ENCODE measurements at places on chromosomes 2 and 18.

GRCh38 chr18:30945761-30946160 is 96.8 kb downstream of the DSC3 start:
- no peak for DNase-seq

DNA sequence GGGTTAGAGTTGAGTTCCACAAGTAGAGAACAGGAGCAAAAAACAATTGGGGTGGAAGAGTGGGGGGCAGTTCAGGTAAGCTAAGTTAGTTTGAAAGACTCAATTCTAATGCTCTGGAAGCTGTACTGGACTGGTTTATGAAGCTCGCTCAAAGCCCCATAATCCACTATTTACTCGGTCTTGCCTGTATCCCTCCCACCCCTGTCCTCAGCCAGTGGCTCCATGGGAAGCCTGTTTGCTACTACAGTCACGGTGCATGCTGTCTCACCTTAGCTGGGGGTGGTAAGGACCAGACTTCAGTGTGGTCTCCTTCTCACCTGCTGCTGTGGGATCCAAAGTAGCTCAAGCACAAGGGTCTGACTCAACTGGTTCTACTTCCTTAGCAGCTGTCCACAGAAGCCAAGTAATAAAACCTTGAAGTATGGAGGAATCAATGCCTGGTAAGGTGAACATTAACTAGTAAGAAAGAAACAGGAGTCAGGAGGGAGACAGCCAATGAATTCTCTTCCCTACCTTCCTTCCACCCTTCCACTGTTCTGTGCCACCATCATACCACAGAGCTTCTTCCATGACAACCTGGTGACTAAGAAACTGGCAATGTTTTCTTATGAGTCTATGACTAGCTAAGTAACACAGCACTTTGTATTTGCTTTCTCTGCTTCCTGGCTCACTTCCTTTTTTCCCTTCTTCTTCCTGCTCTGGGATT is 230.8 kb downstream of the SRBD1 start:
- DNase-seq, result no peak

DNA sequence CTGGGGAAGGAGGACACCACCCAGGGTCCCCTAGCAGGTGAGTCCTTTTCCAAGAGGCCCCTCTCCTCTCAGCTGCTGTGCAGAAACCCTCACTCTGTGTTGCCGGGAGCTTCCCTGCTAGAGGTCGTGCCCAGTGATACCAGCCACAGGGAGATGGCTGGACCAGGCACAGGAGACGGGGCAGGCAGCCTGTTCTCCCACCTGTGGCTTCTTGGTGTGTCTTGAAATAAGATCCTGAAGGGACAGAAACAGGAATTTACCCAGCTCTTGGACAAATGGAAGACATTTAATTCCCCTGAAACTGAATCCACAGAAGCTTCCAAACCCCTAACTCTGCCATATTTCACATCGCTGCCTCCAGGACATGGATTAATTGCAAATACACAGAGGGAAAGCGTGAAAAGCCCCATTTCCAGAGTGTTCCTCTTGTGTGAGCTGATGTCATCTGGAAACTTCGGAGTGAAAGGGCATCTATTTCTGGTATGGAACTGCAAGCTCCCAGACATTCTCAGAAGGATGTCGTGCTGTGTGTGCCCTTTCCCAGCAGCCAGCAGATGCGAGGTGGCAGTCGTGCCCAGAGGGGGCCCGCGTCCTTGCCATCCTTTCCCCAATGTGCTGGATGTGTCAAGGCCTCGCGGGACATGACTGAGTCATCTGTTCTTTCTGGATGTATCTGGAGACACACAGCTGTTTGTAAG is 177.7 kb downstream of the SEPTIN10 start:
- DNase-seq, result peak; percentile 14

- no peak for DNase-seq
These were observed 59.7 kb downstream of the CYP1B1 start for GRCh38 chr2:38016219-38016618.

- no peak for DNase-seq
These were observed 21.5 kb upstream of the CAB39 start for GRCh38 chr2:230691005-230691647.

DNA sequence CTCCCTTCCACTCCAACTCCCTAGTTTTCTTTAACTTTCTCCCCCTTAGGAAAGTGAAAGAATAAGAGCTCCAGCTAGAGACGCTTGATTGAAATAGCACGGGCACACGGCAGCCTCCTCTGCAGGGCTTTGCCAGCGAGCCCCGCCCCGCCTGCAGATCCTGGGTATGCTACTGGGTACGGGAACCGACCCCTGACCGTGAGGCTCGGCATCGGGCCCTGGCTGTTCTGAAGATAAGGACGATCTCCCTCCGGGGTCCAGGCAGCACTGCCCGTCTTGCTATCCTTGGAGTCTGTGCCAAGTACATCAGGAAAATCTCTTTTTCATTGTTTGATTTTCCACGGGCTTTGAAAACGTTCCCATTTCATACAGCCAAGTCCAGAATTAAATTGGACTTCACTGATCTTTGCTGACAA is 284.5 kb downstream of the MTX2 start:
- peak; percentile 59 for DNase-seq

DNA sequence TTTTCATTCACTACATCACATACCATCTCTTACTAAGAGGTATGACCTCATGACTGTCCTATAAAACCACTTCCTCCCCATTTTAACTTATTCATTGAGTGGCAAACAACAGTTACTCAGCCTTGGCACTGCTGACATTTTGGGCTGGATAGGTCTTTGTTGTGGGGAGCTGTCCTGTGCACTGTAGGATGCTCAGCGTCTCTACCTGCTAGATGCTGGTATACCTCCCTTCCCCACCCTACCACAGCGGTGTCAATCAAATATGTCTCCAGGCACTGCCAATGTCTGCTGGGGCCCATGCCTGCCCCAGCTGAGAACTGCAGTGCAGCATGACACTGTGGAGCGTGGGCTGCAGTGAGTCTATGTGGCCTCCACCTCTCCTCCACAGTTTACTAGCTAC is 76.3 kb upstream of the MGAT4A start:
- DNase-seq, result no peak

- peak; percentile 43 for DNase-seq
These were observed 190.8 kb downstream of the ARHGAP28 start for GRCh38 chr18:6920099-6920955.

GRCh38 chr2:58032764-58033080 is 13.9 kb upstream of the VRK2 start:
- no peak for DNase-seq

- DNase-seq, result no peak
These were observed 28.9 kb upstream of the ACTR2 start for GRCh38 chr2:65198737-65199136.

DNA sequence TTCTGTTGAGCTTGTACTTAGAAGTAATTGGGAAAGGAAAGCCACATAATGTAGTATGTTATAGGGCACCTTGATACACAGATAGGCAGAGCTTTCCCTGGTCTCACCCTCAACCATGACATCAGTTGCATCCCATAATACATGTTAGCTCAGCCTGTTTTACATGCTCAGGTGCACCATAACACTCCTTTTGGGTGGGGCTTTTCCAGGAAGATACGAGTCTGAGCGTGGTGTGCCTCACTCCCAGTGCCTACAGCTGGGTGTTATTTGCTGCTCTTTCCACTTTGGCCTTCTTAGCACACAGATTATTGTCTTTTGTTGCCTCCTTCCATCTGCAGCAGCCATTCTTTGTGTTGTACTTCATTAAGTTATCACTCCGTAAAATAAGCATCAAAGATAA is 11.9 kb downstream of the TTC39C start:
- DNase-seq, result no peak

DNA sequence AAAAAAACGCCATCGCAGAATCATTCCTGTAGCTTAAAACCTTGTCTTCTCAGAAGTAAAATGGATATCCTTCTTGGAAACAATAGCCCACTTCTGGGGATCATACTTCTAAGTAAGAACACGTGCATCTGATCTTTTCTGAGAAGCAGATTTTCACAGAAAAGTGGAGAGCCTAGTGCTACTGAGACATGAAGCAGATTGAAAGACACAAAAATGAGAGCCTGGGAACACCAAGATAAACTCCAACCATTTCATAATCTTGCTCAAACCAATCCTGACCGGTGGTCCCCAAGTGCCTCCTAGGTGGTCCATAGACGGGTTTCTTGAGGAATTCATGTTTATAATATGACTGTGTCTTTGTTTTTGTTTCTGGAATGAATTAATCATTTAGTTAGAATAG is 191.2 kb downstream of the IRS1 start:
- no peak for DNase-seq

- DNase-seq, result no peak
These were observed 75.9 kb upstream of the SLC35G4 start for GRCh38 chr18:11533513-11533890.

DNA sequence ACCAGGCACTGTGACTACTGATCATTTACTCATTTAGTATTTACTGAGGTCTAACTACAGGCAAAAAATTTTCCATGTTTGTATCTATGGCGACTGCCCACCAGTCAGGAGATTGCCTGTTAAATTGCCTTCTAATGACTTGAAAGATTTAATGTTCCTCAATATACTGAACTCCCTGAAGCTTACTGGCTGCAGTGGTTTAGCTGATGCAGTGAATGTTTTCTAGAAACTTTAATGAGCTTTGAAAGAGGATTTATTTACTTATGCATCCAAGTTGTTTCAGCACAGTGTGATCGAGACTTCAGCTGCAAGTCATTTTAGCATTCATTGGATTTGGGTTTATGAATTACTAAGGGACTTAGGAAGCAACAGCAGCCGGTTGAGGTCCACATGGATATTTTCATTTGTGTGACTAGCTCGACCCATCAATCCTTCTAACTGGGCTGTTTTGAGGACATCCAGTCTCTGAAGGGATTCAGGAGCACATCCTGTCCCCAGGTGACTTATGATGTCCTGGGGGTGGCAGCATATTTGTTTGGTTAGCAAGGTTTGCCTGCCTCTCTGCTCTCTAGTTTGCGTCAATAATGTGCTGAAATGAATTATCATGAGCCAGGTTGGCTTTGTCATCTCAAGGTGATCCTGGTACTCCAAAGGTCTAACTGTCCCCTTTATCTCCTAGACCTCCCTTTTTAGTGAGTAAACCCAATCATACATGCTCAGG is 26.8 kb downstream of the ACMSD start:
- DNase-seq, result no peak

DNA sequence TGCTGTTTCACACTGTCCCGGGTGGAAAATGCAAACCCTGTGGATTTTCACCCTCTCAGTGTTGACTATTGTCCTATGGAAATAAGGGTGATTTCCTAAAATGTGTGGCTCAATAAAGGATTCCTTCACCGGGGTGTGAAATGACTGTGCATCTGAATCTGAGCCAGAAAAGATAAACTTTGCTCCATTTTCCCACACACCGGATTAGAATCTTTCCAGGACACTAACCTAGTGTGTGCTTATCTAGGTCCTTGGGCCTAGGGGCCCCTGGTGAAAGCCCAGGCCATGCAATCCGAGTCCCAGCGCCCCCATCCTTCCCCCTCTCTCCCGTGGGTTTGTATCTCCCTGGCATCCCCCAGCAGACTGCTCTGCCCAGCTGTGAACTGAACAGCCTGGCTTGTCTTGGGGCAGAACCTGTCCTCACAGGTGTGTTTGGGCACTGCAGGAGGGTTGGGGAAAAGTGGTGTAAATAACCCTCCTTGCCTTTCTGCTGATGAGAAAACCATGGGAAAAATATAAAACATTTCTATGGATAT is 17.3 kb downstream of the KLHL29 start:
- DNase-seq, result no peak

DNA sequence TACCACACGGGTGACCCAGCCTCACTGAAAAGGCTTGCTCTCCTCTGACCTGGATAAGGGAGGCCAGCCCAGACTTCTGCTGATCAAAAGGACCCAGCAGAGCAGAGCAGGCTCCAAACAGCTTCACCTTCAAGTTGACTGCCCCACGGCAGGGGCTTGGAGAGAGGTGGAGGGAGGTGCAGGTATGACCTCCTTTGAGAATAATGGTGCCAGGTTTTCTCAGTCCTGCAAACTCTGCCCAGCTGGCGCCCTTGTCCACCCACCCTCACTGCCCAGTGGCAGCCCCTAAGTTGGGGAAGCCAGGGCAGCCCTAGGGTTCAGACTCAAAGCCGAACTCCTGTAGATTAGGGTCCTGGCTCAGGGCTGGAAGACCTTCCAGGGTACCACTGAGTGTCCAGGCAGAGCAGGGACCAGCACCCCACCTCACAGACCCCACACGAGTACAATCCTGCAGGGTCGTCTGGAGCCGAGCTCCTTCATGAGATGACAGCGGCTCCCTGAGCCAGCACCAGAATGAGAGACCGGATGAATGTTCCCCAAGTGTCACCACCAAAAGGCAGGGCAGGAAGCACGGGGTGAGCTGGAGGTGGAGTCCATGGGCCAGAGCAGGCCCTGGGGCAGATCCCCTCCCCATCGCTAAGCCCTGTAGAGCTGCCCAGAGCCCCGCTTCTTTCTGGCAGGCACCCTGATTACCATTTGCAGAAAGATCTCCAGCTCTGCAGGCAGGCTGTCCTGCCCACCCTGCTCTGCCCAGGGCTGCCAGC is 3.6 kb upstream of the GPC1 start:
- no peak for DNase-seq

DNA sequence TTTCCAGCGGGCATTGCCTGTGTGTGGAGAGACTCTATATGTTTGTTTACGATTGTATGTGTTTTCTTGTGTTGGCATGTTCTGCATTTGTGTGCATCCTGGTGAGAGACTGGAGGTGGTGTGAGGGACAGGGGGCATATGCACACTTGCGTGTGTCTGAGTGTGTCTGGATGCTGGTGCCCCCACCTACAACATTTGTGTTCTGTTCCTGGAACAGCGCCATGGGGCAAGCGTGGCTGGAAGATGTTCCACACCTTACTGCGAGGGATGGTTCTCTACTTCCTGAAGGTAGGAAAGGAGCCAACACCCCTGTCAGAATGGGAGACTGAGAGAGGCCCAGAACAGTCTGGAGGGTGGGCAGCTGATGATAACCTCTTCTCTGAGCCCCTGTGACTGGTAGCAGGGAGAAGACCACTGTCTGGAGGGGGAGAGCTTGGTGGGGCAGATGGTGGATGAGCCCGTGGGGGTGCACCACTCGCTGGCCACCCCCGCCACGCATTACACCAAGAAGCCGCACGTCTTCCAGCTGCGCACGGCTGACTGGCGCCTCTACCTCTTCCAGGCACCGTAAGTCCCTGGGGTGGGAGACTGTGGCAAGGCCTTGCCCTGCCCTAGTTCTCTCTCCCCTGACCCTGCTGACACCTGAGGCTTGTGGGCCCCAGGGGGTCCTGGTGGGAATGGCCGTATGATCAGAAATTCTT is 23.7 kb downstream of the PSD4 start:
- no peak for DNase-seq

- no peak for DNase-seq
These were observed 4.9 kb downstream of the DAW1 start for GRCh38 chr2:227876300-227876801.

Data from NCI-H1694 (cell line).